Stimulated activated CD8-positive, alpha-beta memory T cell treated with anti-CD3 and anti-CD28 coated beads, Interleukin-15, amount 100 ng/mL, for 4 hours (primary cell): ENCODE measurements at places on chromosomes 2 and 18.

DNA sequence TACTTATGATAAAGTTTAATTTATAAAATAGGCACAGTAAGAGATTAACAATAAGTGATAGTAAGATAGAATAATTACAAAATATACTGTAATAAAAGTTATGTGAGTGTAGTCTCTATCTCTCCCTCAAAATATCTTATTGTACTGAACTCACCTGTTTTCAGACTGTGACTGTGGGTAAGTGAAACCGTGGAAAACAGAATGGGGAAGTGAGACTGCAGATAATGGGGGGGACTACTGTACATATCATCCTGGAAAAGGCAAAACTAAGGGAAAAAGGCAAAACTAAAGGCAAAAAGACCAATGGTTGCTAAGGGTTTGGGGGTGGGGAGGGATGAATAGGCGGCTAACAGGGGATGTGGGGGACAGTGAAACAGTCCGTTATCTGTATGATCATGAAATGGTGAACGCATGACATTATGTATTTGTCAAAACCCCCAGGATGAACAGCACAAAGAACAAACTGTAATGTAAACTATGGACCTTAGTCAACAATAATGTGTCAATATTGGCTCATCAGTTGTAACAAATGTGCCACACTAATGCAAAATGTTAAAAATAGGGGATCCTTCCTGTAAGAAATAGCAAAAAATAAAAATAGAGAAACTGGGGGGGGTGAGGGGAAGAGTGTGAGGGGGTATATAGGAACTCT, 93.8 kb downstream of the EPB41L3 start:
- DNase-seq: no peak

GRCh38 chr2:117835990-117836760, 21.7 kb downstream of the DDX18 start:
- peak; percentile 10 for DNase-seq

- DNase-seq: peak; percentile 50
These were observed 128.0 kb upstream of the GYPC start for GRCh38 chr2:126527836-126528490.

- no peak for DNase-seq
These were observed 606 bp downstream of the AGBL5 start for GRCh38 chr2:27051902-27052645.

DNA sequence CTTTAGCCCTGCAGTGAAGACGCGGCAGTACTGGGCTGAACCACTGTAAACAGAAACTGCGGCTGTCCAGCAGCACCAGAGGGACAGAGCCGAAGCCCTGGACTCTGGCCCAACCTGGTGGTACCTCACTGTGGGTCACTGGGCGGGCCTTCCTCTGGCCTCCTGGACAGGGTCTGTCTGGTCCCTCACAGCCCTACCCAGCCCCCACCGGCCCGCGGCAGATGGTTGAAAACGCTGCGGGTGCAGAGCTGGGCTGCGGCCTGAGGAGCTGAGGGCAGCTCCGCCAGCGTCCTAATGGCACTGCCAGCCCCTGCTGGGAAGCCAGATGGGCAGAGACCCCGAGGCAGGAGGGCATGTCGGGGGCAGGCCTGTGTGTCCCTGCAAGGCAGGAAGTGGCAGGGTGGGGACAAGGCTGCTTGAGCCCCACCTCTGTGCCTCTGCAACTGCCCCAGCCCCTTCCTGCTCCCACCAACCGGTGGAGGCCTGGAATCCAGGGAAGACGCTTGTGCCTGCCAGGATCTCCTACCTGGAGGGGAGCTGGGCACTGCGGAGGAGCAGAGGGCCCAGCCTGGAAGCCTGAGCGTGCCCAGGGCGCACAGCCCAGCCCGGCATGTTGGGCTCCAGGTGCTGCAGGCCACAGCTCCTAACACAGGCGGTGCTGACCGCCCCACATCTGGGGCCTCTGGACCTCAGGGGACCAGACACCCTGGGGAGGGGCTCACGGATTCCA, 36.3 kb downstream of the HS6ST1 start:
- no peak for DNase-seq

DNA sequence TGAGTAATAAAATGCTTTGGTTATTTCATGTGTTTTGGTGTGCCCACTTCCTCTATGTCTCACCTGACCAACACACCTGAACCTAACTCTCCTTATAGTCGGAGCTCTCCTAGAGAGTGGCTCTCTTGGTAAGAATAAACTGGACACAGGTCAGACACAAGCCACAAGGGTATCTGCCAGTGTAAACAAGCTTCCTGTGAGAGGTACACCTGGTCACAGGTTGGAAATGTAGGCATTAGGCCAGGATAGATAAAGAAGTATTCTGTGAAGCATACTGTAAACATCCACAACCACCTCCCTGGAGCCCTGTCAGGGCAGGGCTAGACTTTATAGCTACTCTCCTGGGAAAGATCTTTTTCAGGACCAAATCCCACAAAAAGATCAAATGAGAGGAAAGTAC, 69.4 kb downstream of the ZDBF2 start:
- DNase-seq: no peak

DNA sequence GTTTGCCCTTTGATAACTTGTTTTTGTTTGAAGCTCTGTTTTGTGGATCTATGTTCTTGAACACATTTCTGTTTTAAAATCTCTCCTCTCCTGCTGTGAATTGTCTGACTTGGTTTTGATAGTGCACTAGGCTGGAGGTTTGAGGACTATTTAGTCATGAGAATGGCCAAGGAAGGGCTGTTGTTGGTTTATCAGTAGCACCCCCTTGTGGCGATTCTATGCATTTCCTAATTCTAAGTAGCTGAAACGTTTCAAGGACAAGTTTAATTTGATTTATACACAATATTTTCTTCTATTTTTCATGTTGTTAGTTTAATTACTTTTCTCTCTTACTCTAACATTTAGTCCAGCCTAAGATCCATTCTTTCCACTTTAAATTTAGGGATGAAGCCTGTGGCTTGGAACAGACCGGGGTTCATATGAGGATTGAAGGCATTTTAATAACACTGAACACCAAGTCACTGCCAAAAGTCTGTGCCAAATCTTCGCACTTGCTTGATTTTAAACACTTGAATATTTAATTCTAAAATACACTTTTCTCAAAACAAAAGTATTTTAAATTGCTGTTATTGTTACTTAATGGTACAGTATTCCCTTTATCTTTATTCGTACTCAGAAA, 166.0 kb downstream of the SOCS6 start:
- no peak for DNase-seq

DNA sequence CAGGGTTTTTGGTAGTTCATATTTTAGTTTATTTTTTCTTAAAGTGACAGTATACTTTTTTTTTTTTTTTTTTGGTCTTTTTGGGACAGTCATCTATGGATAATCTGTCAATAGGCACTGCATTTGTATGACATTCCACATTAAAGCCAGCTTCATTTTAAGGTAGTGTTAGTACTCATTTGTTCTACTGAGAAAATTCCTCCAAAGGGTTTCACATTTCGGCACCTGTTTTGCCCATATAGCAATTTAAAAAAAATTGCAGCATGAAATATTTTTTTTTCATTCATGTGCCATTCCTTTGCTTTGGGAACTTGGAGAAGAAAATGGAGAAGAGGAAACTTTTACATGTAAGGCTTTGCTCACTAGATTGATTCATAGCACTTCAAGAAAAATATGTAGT, 276.3 kb upstream of the TCF4 start:
- no peak for DNase-seq

- DNase-seq: no peak
These were observed 266.6 kb downstream of the ACTR3 start for GRCh38 chr2:114156366-114157056.

DNA sequence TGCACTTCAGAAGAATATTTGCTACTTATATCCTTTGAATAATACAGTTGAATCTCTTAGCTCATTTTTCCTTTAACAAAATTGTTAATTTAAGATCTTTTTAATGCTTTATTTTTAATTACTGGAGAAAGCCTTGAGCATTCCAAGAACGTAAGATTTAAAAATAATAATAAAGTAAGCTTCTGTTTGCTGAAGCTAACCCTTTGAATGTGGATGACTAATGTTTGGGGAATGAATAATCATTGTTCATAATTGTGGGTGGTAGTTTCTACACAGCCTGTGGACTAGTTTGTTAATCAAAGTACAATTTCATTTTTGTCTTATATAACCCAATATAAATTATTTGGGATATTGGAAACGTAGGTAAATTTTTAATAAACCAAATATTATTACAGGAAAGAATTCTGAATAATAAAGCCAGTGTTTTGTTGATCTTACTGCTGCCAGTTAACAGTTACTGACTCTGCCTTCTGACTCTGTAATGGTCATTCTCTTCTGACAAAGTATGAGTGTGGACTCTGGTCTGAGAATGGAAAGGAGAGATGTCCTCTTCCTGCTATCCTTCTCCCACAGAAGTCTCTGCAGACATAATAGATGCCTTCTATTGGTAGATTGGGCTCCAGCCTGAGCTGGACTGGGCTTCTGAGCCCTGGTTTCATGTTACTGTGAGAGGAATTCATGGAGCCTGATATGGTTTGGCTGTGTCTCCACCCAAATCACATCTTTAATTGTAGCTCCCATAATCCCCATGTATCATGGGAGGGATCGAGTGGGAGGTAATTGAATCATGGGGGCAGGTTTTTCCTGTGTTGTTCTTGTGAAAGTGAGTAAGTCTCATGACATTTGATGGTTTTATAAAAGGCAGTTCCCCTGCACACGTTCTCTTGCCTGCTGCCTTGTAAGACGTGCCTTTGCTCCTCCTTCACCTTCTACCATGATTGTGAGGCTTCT, 292.7 kb upstream of the SLC39A10 start:
- DNase-seq: no peak

DNA sequence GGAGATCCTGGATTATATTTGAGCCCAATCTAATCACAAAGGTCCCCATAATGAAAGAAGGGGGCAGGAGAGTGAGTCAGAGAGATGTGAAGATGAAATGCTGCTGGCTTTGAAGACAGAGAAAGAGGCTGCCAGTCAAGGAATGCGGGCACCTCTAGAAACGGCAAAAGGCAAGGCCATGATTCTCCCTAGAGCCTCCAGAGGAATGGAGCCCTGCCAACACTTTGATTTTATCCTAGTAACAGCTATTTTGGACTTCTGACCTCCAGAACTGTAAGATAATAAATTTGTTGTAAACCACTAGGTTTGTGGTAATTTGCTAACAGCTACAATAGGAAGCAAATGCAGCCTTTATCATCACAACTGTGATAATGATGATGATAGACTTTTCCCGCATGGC, 32.9 kb downstream of the LBH start:
- DNase-seq: no peak

DNA sequence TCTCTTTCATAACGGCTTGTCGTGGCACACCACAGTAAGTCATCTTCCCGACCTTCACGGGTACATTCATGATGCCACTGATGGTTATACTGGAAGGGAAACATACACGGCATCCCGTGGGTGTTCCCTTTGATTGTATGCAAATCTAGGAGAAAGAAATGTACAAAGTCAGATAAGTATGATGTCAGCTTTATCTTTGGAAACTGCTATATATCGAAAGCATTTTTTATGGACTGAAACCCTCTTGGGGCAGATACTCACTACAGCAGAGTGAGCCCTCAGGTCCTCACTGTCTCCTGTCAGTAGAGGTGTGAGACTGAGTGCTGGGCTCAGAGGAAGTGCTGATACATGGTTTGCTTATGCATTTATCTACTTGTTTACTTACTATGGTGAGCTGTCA, 20.4 kb downstream of the PLA2R1 start:
- DNase-seq: no peak

DNA sequence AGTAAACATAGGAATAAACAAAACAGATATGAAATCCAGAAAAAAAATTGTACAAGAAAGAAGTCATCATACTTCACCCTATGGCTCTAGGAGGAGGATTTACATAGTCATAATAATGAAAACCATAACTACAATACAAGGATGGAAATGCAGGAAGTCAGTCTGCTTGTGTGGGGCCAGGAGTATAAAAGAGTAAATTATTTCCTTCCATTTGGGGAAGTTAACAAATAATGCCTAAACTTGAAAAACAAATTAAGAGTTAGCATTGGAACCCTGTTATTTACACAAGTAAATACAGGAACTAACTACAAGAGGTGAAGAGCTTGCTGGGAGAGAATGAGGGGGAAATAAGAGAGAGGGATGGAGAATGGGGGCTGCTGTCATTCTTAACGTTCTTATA, 15.4 kb downstream of the TMEM163 start:
- DNase-seq: no peak

DNA sequence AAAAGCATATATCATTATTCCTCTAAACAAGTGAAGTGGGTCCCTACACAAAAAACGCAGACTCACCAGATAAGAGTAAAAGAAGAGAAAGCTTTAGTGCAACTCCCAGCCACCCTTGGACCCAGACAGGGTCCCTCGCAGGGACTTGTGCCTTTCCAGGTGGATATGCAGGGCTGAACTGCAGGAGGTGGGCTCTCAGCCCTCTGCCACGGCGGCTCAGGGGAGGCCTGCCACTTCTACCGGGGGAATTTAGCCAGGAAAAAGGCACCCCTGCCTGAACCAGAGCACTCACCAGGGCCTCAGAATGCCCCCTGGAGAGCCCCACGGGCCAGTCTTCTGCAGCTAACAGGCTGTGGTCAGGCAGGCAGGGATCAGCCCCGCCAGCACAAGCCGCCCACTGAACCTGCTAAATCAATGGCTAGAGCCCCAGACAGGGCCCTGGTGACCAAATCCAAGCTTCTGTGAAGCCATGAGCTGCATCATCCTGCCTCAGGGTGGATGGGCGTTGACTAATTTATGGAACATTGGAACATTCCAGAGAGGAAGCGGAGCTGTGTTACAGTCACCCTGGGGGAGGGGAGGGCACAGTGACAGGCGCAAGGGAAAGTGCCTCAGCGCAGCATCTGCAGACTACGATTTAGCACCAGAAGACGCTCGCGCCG, 209.3 kb downstream of the EIPR1 start:
- no peak for DNase-seq

DNA sequence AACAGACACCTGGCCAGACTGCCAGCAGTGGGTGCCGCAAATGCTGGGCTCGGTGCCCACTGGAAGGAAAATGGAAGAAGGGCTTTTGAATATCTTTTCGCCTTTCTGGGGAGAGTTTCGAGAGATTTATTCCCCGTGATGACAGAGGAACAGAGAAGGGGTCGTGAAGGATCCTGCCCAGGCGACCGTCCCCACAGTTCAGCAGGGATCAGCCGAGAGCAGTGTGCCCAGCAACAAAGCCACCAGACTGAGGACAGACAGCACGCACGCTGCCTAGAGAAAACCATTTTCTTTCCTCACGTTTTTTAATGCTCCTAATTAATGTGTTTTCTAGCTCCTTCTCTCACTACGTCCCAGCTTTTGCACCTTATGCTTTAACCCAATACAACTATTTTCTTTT, 47.7 kb downstream of the XRCC5 start:
- no peak for DNase-seq

DNA sequence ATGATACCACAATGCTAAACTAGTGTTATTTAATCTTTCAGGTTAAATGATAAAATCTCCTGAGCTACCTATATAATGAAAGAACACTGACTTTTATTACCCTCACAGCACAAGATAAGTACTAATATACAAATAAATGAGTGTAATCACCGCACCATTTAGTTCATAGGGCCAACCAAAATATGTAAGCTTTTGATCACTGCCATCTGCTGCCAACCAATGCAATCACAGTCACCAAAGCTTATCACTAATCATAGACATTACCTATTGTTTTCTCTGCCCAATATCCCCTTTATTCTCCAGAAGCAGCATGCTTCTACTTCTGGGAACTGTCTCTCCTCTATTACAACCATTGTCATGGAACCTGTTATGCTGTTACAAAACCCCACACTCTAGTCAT, 151.6 kb upstream of the LRATD1 start:
- no peak for DNase-seq
